ENCODE measurements at places on chromosomes 16 and 17.

GRCh38 chr17:40457964-40458791, 14.9 kb downstream of the IGFBP4 start:
- DNase-seq = no peak

GRCh38 chr17:66364508-66364907, 62.1 kb downstream of the PRKCA start:
- DNase-seq = no peak

GRCh38 chr17:35731239-35731916, at the start of gene RASL10B:
Gene RASL10B (plus strand): TSS chr17:35731639. CDS start chr17:35735185, 3,546 bp downstream.
- peak; percentile 4 for DNase-seq

DNA sequence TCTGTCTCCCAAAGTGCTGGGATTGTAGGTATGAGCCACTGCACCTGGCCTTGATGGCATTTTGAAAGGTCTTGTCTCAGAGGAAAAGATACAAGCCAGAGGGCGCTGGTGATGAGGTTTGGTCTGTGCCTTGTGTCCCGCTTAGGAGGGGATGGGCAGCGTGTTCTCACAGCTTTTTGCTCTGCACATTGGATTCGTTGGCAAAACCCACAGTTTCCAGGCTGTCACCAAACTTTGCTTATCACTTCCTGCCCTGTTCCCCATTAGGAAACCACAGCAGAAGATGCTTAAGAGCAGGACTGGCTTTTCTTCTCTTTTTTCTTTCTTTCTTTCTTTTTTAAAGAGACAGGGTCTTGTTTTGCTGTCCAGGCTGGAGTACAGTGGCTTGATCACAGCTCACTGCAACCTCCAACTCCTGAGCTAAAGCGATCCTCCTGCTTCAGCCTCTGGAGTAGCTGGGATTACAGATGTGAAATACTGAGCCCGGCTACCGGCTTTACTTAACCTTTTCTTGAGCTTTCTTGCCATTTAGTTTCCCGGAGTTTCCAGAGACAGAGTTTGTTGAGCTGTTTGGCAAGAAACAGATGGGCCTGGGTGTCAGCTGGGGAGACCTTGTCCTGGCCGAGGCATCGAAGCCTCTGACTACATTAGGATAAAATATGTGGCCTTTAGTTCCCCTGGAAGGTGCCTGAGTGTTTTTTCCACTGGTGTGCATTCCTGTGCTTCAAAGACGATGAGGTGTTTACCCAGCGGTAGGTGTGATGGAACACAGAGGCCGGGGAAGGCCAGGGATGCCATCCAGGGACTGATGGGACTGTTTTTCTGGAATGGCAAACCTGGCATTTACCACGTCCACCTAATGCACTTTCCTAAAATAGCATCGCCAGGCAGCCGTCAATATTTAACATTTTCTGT, 112.9 kb downstream of the ABCC1 start:
- DNase-seq = no peak

DNA sequence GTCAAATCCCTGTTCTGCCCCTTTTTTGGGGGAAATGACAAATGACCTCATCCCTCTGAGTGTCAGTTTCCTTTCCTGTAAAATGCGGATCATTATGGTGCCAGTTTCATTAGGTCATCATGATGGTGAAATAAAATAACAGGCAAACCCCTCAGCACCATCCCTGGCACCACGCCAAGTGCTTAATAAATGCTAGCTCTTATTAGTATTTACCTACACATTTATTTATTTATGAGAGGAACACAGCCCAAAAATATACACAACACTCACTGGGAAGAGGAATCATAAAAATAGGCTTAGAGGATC, 28.6 kb upstream of the GPRC5B start:
- DNase-seq = no peak

DNA sequence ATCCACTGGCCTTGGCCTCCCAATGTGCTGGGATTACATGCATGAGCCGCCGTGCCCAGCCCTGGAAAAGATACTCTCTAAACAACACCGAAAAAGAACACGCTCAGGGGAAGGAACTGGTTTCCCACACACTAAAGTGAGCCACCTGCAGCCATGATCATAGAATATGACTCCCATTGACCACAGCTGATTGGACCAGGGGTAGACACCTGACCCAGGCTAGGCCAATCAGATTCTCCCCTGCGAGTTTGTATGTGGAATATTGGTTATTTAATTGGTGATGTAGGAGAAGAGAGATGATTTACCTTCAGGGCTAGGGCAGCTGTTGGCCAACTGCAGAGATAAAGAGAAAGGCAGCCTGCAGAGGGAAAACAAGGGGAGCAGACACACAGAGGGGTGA, 9.0 kb upstream of the GGA2 start:
- no peak for DNase-seq

- DNase-seq = no peak
These were observed 181.2 kb upstream of the AXIN2 start for GRCh38 chr17:65742403-65743307.

GRCh38 chr17:81480140-81481072, 32.2 kb downstream of the ACTG1 start:
- no peak for DNase-seq

DNA sequence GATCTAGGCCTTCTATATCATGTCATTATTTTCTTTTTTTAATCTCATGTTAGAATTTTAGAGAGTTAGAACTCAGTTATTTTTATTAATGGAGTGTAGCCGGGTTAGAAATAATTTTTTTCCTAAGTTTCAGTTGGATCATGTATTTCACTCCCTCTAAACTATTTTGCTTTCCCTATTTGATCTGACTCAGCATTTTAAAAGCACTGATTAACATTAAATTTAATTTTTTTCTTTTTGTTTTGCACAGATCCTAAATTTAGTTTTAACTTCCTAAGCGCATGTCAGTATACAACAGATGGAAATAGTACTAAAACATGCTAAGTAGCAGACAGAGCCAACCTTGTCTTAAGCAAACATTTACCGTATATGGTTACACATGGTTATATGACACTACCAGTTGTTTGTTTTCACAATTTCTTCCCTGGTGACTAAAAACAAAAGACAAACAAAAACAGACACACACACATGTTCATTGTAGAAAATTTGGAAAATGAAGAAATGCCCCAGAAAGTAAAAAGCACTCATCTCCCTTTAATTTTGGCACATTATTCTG, 33.6 kb upstream of the RAB11FIP4 start:
- peak; percentile 69 for DNase-seq

- no peak for DNase-seq
These were observed 311.4 kb upstream of the GOT2 start for GRCh38 chr16:59045501-59045900.

DNA sequence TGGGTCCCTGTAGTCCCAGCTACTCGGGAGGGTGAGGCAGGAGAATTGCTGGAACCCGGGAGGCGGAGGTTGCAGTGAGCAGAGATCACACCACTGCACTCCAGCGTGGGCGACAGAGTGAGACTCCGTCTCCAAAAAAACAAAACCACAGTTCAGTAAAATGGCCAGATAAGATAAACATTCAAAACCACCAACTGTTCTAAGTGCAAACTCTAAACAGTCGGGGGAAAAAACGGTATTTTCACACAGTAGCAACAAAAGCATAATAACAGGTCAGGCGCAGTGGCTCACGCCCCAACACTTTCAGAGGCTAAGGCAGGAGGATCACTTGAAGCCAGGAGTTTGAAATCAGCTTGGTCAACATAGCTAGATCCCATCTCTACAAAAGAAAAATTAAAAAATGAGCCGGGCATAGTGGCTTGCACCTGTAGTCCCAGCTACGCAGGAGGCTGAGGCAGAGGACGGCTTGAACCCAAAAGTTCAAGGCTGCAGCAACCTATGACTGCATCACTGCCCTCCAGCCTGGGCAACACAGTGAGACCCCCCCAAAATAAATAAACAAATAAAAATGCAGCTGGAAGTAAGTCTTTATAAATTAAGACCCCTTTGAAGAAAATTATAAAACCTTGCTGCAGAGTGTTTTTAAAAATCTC, 10.8 kb upstream of the HASPIN start:
- no peak for DNase-seq

GRCh38 chr17:35684055-35684802, 47.2 kb upstream of the RASL10B start:
- no peak for DNase-seq

DNA sequence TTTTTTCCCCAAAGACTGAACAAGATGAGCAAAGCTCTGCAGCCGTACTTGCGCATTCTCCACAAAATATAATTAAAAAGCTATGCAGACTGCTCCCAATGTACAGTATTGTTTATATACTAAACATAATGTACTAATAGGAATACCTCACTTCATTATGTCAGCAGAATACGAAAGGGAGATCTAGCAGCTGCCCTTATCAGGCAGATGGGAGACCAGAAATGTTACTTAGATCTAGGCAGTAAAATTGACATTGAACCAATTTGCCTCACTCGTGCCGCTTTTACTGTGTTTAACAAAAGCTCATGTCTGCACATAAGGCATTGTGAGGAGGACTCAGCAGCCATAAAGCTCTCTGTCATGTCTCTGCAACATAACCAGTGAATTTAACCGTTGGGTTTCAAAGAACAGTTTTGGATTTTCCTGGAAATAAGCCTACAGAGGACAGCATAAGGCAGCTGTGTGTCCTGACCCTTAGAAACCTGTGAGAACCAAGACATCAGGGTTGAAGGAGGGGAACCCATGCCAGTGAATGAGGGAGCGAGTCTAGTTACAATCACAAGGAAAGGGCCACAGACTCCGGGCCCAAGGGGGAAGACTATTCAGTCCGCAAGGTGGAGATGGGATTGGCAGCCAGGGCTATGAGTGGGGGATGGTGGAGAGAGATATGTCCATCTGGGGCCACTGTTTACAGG, 71.4 kb downstream of the GNAO1 start:
- no peak for DNase-seq

DNA sequence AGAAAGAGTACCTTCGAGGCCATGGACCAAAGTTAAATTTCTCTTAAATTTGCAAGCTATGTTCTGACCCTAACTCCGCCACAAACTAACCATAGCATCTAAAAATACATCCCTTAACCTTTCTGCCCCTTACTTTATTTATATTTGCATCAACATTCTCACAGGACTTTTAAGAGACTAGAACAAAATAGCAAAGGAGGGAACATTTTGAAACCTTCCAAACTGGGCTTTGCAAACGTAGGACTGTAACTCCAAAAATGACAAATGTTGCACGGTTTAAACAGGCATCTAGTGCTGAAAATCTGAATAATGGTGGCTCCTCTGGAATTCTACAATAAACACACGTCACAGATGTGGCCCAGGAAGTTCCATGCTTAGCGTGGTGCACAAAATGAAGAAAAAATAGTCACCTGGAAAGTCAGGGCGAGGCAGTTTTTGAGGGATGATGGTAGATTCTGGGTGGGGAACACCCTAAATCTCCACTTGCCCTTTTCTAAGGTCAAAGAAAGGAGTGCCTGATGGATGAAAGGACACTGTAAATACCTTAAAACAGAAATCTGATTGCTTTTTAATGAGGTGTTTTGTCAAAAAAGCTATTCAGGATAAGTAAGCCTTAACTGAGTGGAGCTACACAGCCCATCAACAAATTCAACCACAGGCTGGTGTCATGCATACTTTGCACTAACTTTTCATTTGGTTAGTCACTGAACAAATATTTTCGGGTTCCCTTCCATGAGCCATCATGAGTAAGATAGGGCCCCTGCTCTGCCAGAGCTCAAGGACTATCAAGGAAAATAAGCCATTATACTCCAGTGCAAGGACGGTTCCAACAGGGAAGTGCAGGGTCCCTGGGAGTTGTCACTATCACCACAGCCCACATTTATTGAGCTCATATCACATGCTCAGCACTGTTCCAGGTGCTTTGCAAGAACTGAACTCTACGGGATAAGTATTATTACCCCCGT, 21.2 kb downstream of the ARHGAP17 start:
- no peak for DNase-seq

- DNase-seq = no peak
These were observed 40.3 kb upstream of the FAM20A start for GRCh38 chr17:68641276-68642117.

GRCh38 chr16:22635357-22635761, 124.7 kb downstream of the NPIPB5 start:
- no peak for DNase-seq

GRCh38 chr17:50556803-50557202, 3.7 kb upstream of the CACNA1G start:
- DNase-seq = peak; percentile 69

GRCh38 chr17:39606434-39607056, 1.2 kb downstream of the NEUROD2 start:
- DNase-seq = no peak

- no peak for DNase-seq
These were observed 116.7 kb downstream of the CACNG3 start for GRCh38 chr16:24372824-24373223.

GRCh38 chr17:63347475-63347874, 98.6 kb downstream of the CYB561 start:
- no peak for DNase-seq

- no peak for DNase-seq
These were observed 38.6 kb upstream of the NETO2 start for GRCh38 chr16:47182318-47182717.

DNA sequence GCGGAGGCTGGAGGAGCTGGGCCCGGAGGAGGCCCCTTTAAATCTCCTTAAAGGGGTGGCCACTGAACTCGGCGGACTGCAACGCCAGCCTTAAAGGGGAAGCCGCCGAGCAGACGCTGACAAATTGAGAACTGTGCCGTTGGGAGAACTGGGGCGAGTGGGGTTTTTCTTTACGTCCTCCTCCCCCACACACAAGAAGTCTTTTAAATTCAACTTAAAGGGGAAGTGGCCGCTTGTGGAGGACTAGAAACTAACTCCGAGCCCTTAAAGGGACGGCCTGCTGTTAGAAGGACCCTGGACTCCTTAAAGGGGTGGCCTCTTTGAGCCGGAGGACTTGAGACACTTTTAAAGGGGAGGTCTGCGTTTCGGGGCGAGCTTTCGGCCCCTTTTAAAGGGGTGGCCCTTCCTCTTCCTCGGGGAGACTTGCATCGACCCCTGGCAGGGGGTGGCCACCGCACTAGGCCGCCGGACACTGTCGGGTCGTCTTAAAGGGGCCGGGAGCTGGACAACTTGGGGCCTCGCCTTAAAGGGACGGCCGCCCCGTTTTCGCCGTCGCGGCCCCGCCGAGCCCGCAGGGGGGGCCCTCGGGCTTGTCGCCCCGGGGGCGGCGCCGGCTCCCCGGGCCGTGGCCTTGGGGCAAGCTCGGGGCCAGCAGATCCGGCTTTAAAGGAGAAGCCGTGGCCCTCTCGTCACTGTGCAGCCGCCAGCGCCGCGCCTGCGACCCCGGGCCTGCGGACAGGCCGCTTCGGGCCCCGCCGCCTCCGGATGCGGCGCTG, 688 bp downstream of the FBRS start:
- peak; percentile 95 for DNase-seq

GRCh38 chr17:14744761-14745473, 444.0 kb downstream of the HS3ST3B1 start:
- DNase-seq = no peak

- no peak for DNase-seq
These were observed 36.0 kb downstream of the OSBPL7 start for GRCh38 chr17:47785538-47786123.
